ENCODE measurements at places on chromosomes 2 and 18. TPM values are rescaled to one million over a fixed set of nuclear protein-coding genes. Genes with fewer than 3 reads are reported as not detected.

DNA sequence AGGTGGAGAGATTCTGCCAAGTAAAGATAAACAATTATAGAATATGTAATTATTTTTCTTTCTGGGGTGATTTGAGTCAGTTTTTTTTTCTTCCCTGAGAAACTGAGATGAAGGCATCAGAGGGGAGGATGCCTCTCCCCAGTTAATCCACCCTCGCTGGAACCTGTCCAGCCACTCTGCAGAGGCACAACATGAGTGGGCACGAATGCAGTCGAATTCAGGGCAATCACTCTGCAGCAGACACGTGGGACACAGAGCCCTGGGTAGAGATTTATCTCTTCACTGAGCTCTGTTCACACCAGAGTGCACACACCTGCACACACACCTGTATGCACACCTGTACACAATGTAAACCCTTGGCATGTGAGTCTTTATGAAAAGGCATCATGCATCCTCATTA, 154.2 kb downstream of the DCDC2C start:
- H3K27me3 ChIP-seq: no peaks in the 10 kb centered on the region
- H3K4me3 ChIP-seq: no peak overlapping the region
- no peaks in the 10 kb centered on the region for H3K4me1 ChIP-seq
- no peak overlapping the region for H3K27ac ChIP-seq
- DNase-seq: no peak

DNA sequence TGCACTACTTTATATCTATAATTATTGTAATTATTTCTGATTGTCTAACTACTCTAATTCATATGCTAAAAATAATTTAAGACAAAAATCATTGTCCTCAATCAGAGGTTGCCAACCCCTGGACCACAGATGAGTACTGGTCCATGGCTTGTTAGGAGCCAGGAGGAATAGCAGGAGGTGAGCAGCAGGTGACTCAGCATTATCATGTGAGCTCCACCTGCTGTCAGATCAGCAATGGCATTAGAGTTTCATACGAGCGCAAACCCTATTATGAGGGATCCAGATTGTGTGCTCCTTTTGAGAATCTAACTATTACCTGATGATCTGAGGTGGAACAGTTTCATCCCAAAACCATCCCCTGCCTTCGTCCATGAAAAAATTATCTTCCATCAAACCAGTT, 1434.4 kb downstream of the LRP1B start:
- DNase-seq: peak; percentile 48
- H3K27me3 ChIP-seq: no peaks in the 10 kb centered on the region
- H3K4me1 ChIP-seq: no peaks in the 10 kb centered on the region
- no peaks in the 10 kb centered on the region for H3K36me3 ChIP-seq

DNA sequence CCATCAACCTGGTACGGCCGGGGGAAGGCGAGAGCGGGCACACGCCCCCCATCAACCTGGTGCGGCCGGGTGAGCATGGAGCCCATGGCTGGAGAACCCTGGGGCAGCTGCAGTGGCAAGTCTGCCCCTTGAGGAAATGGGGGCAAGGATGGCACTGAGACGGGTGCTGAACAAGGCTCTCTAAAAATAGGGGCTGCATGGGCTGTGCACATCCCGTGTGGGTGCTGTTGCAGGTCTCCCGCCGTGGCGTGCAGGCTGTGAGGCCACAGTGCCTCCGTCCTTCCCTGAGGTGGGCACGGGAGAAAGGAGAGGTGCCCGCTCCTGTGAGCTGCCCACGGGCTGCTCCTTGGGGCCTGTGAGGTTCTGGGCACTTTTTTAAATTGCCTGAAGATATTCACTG, 99.2 kb downstream of the NFATC1 start:
- no peak for DNase-seq
- H3K36me3 ChIP-seq: no peaks in the 10 kb centered on the region
- no peaks in the 10 kb centered on the region for H3K27me3 ChIP-seq
- H3K27ac ChIP-seq: no peak overlapping the region

- no peak for DNase-seq
- H3K27ac ChIP-seq: peak overlapping the region; percentile 22
- H3K27me3 ChIP-seq: no peaks in the 10 kb centered on the region
Measured at GRCh38 chr2:61928826-61929461, 23.5 kb downstream of the COMMD1 start.

DNA sequence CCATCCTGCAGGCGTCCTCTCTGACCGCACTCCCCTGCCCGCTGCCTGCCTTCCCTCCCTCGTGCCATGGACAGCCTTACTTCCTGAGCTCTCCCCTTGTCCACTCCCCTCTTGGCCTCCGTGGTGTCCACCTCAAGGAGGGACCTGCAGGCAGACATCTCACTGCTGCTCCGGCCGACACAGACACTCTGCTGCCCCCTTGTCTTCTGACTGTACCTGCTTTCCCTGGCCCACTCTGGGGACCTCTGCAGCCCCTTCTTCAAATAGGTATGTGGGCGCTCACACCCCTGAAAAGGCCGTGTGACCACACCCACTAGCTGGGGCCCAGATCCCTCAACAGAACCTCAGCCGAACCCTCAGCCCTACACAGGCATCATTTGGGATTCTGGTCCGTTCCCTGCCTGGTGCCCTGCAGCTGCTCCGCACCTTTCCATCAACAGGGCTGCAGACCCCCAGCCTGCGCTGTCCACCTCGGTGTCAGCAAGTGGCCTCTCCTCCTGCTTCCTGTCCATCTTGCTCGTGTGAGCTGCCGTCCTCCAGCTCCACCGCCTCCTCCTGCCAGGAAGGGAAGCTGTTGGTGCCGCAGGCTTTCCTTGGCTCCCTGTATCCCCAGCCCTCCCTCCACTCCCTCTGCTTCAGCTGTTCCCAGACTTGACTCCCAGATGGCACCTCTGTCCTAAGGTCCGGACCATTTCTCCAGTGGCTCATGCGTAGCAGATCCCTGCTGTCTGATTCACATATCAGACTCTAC, 94.1 kb downstream of the KLHL29 start:
- H3K27ac ChIP-seq: no peak overlapping the region
- no peaks in the 10 kb centered on the region for H3K27me3 ChIP-seq
- peak; percentile 60 for DNase-seq
- H3K36me3 ChIP-seq: no peaks in the 10 kb centered on the region
- H3K4me1 ChIP-seq: peaks cover 18% of the 10 kb centered on the region

DNA sequence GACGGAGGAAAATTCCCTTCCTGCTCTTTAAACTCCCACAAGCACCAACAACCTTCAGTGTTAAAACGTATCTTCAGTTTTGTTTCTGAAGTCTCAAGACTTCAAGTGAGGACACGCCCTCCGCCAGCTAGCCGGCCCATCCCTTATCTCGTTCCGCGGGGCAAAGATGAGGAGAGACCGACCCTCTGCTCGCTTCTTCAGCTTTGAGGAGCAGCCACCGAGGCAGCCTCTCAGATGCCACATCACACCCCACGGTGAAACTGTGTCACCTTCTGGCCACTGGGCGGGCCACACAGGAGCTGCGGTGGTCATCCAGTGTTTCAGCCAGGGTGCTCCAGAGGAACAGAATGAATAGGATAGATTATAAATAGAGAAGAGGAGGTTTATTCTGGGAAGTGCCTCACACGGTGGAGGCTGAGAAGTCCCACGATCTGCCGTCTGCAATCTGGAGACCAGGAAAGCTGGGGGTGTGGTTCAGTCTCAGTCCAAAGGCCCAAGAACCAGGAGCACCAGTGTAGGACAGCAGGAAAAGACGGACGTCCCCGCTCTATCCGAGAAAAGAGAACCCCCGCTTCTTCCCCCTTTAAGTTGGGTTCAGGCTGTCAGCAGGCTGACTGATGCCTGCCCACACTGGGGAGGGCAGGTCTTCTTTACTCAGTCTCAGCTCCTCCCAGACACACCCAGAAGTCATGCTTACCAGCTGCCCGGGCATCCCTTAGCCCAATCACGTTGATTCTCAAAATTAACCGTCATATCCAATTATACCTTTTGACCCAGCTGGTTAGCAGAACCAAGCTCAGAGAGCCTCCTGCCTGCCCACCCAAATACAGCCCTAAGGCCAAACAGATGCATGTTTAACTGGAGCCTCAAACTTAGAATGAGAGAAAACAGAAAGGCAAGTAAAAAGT, 399.7 kb upstream of the ID2 start:
- no peaks in the 10 kb centered on the region for H3K36me3 ChIP-seq
- H3K4me3 ChIP-seq: no peak overlapping the region
- H3K27ac ChIP-seq: no peak overlapping the region
- no peaks in the 10 kb centered on the region for H3K4me1 ChIP-seq
- DNase-seq: no peak

TLX2 gene
- total RNA-seq: 0.27 TPM

- DNase-seq: no peak
- H3K4me1 ChIP-seq: no peaks in the 10 kb centered on the region
- no peak overlapping the region for H3K27ac ChIP-seq
- H3K36me3 ChIP-seq: no peaks in the 10 kb centered on the region
Measured at GRCh38 chr2:760001-760400, 82.8 kb upstream of the TMEM18 start.

CIB4 gene
- not detected for total RNA-seq

INHBB gene
- total RNA-seq: not detected

ERFE gene
- total RNA-seq: 1.6 TPM

GRCh38 chr2:207044379-207045362, 105.4 kb downstream of the CPO start:
- no peaks in the 10 kb centered on the region for H3K27me3 ChIP-seq
- no peaks in the 10 kb centered on the region for H3K36me3 ChIP-seq
- H3K27ac ChIP-seq: no peak overlapping the region
- no peak for DNase-seq
- H3K4me1 ChIP-seq: peaks cover 11% of the 10 kb centered on the region

DNA sequence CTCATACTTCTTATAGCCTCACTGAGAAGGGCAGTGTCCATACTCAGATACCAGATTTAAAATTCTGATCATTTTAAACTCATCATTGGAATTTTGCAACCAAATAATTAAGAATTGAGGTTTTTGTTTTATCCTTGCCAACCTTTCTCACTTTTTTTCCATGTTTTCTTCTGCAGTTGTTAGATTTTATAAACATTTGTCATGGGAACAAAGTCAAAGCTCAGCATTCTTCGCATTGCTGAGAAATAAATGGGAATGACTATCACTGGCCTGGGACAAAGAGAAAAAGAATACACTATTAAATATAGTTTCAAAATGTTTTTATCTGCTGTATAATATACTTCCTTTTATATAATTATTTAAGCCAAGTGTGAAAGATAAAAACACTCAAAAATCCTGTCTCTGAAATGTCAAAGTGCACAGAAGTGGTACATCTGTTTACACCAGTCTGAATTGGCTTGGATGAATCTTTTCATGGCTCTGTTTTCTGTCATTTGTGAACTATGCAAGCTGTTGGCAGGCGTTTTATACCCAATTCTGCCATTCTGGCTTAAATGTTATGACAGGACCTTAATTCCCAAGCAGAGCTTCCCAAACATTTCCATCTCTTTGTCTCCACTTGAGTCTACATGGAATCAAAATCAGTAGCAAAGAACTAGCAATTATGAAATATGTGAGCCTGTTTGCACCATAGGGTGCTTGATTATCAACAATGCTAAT, 249.3 kb upstream of the SYT4 start:
- no peaks in the 10 kb centered on the region for H3K27me3 ChIP-seq
- no peaks in the 10 kb centered on the region for H3K4me1 ChIP-seq
- no peak for DNase-seq
- H3K4me3 ChIP-seq: no peak overlapping the region

GRCh38 chr2:101160454-101160853, 9.3 kb upstream of the TBC1D8 start:
- no peak for DNase-seq
- no peak overlapping the region for H3K4me3 ChIP-seq
- no peaks in the 10 kb centered on the region for H3K27me3 ChIP-seq
- H3K4me1 ChIP-seq: no peaks in the 10 kb centered on the region
- no peaks in the 10 kb centered on the region for H3K36me3 ChIP-seq
- no peak overlapping the region for H3K27ac ChIP-seq

DNA sequence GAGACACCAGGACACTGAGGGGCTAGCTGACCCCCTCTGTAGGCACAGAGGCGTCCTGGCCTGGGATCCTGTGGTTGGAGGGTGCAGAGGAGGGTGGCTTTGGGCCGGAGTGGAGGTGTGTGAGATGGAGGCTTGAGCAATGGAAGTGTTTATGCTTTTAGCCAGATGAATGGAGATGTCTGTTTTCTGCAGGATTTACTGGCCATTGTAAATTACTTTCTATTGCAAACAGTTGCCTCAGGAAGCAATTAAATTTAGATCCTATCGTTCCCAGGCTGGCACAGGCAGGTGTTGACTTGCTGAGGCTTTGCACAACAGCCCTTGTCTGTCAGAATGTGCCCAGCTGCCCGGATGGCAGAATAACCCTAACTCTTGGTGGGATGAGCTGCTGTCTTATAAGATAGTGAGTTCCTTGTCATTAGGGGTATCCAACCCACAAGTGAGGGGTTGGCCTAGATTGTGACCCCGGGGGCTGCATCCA, 1.8 kb upstream of the ARID5A start:
- no peaks in the 10 kb centered on the region for H3K36me3 ChIP-seq
- H3K4me1 ChIP-seq: no peaks in the 10 kb centered on the region
- H3K27ac ChIP-seq: no peak overlapping the region
- H3K4me3 ChIP-seq: no peak overlapping the region
- no peak for DNase-seq

GRCh38 chr18:49879271-49879580, 65.9 kb upstream of the ACAA2 start:
- H3K27me3 ChIP-seq: no peaks in the 10 kb centered on the region
- no peak for DNase-seq
- no peaks in the 10 kb centered on the region for H3K4me1 ChIP-seq
- H3K4me3 ChIP-seq: no peak overlapping the region
- no peak overlapping the region for H3K27ac ChIP-seq
- no peaks in the 10 kb centered on the region for H3K36me3 ChIP-seq

GRCh38 chr18:52333860-52334259, 6.1 kb upstream of the DCC start:
- H3K27ac ChIP-seq: no peak overlapping the region
- no peak for DNase-seq
- no peaks in the 10 kb centered on the region for H3K36me3 ChIP-seq
- peaks cover 20% of the 10 kb centered on the region for H3K27me3 ChIP-seq
- H3K4me1 ChIP-seq: no peaks in the 10 kb centered on the region

DNA sequence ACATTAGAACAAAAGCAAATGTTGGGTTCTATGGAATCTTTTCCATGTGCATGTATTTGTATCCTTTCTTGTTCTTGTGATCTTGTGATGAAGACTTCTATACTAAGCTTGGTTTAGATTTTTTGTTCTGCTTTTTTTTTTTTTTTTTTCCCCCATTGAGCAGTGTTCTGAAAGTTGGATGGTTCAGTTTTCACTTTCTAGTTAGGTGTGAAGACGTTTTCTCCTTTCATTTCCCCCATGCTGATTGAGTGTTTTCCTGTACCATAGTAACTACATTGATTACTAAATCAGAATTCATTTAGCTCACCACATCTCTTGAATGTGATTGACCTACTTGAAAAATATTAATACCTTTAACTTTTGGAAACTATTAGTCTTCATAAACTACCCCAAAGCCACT, 34.1 kb downstream of the NOP58 start:
- no peak overlapping the region for H3K27ac ChIP-seq
- H3K27me3 ChIP-seq: no peaks in the 10 kb centered on the region
- no peaks in the 10 kb centered on the region for H3K4me1 ChIP-seq
- DNase-seq: no peak

GRCh38 chr2:126880324-126880723, 18.4 kb upstream of the TEX51 start:
- no peaks in the 10 kb centered on the region for H3K36me3 ChIP-seq
- no peaks in the 10 kb centered on the region for H3K27me3 ChIP-seq
- DNase-seq: peak; percentile 32
- H3K4me3 ChIP-seq: no peak overlapping the region

- no peak overlapping the region for H3K27ac ChIP-seq
- peak; percentile 98 for DNase-seq
- H3K36me3 ChIP-seq: no peaks in the 10 kb centered on the region
- H3K27me3 ChIP-seq: no peaks in the 10 kb centered on the region
- H3K4me1 ChIP-seq: no peaks in the 10 kb centered on the region
Measured at GRCh38 chr2:38115216-38116032, 39.5 kb upstream of the CYP1B1 start.

OSBPL1A gene
- 29.7 TPM for total RNA-seq

Measured in endodermal cell (in vitro differentiated cells).